ENCODE measurements at places on chromosomes 4 and X.

- H3K4me3 ChIP-seq = no peak overlapping the region
- H3K27me3 ChIP-seq = no peaks in the 10 kb centered on the region
- no peak for DNase-seq
- no peak overlapping the region for H3K27ac ChIP-seq
These were observed 155.4 kb upstream of the FTHL17 start for GRCh38 chrX:31227250-31227649.

DNA sequence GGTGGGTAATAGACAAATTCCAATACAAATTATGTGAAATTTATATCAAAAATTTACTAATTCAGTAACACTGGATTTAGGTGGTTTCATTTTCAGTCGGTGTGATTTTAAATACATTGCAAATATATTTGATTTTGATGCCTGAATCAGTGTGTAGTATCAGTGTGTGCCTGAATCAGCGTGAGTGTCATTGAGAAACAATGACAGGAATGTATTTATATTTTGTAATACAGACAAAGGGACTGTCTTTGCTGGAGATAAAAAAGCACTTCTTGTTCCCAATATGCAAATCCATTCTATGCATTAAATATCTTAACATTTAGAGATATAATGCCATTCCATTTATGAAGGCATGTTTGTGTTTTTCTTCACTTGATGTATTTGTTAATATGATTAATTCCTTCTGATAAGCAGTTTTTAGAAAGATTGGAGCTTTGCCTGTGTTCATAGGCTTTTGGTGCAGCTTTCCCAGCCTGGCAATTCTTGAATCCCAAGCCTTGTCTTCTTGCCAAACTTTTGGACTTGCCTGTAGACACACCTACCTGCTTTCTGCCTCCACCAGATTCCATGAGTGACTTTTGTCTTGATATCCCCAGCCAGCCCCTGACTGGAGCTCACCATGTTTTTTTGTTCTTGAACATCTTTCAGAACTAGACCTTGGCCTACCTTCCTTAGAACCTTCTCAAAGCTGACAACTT is 243.8 kb downstream of the ADGRL3 start:
- H3K4me1 ChIP-seq = no peaks in the 10 kb centered on the region
- H3K27me3 ChIP-seq = no peaks in the 10 kb centered on the region

DNA sequence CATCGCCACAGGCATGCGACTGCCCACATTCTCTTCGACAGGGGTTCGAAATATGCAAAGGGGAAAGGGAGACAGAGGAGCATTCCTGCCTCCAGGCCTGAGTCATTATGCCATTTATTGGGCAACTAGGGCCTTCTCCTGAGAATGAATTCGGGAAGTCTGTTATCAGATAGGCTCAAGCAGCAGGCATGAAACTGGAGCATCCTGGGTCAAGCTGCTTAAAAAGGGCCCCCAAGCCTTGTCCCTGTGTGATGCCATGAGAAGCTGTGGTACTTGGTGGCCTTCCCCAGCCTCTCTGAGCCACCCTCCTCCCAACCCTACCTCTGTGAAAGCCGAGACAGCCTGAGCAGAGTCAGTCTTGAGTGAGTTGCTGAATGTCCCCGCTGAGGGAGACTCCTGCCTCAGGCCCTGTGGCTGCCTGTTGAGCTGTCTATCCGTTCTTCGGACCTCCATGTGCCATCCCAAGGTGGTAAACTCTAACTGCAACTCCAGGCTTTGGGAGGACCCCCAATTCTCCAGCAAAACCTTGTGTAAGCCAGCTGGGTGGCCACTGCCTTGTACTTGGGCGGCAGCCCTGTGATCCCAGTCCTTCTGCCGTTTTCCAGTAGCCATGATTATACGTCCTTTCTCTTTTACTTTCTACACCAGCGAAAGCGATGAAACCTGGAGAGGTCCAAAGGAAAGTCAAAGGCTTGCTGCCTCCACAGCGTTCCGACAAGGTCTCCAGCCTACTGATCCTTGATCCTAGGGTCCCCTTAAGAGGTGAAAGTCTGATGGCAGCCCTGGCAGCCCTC is 37.7 kb downstream of the NBDY start:
- H3K36me3 ChIP-seq = no peaks in the 10 kb centered on the region

GRCh38 chrX:48626401-48627298 is 29.4 kb downstream of the WDR13 start:
- no peaks in the 10 kb centered on the region for H3K36me3 ChIP-seq
- H3K4me3 ChIP-seq = no peak overlapping the region
- no peaks in the 10 kb centered on the region for H3K4me1 ChIP-seq
- DNase-seq = no peak

DNA sequence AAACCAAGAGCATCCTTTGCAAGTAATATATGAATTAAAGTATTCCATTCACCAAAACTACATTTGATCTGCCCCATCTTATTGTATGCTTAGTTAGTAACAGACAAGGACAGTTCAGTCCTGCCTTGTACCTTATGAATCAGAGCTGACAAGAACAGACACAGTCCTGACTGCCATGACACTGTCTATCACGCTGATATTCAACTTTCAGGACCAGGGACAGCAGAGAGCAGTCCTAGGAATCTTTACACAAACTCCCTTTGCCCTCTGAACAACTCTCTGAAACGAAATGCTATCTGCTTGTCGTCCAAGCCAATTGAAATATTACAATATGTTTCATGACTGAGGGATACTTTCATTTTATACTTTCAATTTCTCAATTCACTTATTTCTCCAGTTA is 268.6 kb upstream of the VCX start:
- H3K4me1 ChIP-seq = no peaks in the 10 kb centered on the region
- H3K4me3 ChIP-seq = no peak overlapping the region
- DNase-seq = no peak
- H3K27ac ChIP-seq = no peak overlapping the region
- no peaks in the 10 kb centered on the region for H3K27me3 ChIP-seq
- H3K36me3 ChIP-seq = no peaks in the 10 kb centered on the region

DNA sequence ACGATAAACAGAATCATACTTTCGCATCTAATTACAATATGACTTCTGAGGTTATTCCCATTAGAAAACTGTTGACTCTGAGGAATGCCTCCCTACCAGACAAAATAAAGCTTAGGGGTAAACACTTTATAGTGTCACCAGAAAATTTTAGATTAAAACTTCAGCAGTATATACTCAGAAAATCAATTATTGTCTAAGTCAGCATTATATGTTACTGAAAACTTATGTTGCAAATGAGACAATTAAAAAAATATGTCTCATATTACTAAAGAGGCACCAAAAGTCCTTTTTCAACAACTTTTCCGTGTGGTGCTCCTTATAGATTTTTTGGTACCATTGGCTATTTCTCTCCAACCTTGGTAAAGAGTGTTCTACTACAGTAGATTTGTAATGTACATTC is 91.4 kb downstream of the HMGN5 start:
- no peak overlapping the region for H3K4me3 ChIP-seq
- no peaks in the 10 kb centered on the region for H3K27me3 ChIP-seq
- no peak for DNase-seq
- no peaks in the 10 kb centered on the region for H3K4me1 ChIP-seq

DNA sequence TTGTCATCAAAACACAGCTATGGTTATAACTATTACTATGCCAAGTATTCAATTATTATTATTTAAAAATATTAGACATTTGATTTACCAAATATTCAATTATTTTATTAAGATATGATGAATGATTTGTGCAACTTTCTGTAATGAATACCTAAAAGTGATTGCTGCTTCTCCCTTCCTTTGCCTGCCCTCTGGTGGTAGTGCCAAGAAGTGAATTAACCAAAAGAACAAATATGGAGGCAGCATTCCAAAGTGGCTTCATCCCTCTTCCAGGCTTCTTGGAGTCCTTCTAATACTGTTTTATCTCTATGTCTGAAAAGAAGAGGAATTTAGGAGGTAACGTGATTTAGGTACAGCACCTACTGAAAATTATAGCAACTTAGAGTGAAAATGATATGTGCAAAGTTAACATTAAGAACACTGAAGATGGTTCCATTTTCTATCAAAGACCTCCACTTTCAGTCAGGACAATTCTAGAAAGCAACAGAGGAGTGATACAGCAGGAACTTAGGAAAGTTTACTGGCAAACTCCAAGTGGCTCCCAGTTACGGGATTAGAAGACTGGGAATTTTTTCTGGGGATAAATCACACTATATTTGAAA is 43.0 kb downstream of the ENPEP start:
- no peaks in the 10 kb centered on the region for H3K36me3 ChIP-seq
- DNase-seq = no peak
- H3K4me1 ChIP-seq = no peaks in the 10 kb centered on the region
- H3K27ac ChIP-seq = no peak overlapping the region

GRCh38 chrX:10756441-10756840 is 136.1 kb upstream of the MID1 start:
- H3K27me3 ChIP-seq = no peaks in the 10 kb centered on the region
- peaks cover 13% of the 10 kb centered on the region for H3K4me1 ChIP-seq
- no peaks in the 10 kb centered on the region for H3K36me3 ChIP-seq
- no peak overlapping the region for H3K27ac ChIP-seq
- no peak overlapping the region for H3K4me3 ChIP-seq

- peaks cover 3% of the 10 kb centered on the region for H3K36me3 ChIP-seq
- H3K4me1 ChIP-seq = no peaks in the 10 kb centered on the region
- H3K4me3 ChIP-seq = no peak overlapping the region
- no peak overlapping the region for H3K27ac ChIP-seq
These were observed 82.4 kb upstream of the CLCN4 start for GRCh38 chrX:10074241-10074941.

DNA sequence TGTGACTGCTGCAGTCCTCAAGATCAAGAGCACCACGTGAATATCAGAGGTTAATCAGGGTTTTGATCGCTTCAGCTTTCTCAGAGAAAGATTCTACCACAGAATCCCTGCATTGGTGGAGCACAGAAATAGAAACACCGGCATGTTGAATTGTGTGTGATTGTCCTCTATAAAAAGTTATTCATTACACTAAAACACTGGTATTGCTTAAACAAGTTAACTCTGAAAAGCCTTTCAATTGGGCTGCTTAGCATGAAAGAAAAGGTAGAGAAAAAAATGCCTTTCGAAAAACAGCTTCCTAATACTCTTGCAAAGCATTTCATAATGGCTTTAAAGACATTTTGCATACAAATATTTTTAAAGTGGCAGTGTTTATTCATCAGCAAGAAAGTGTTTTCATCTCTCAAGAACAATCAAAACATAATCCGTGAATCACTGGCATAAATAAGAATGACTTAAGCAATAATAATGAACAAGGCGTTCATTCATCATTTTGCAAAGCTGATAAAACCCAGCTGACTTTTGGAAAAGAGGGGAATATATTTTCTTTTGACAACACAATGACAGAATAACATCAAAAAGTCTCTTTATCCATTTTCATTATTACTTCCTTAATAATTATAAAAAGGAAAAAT is 61.1 kb downstream of the HELT start:
- no peak for DNase-seq
- H3K27me3 ChIP-seq = no peaks in the 10 kb centered on the region
- no peak overlapping the region for H3K4me3 ChIP-seq
- no peak overlapping the region for H3K27ac ChIP-seq

- H3K36me3 ChIP-seq = no peaks in the 10 kb centered on the region
- H3K4me3 ChIP-seq = no peak overlapping the region
- H3K4me1 ChIP-seq = peaks cover 3% of the 10 kb centered on the region
- H3K27me3 ChIP-seq = no peaks in the 10 kb centered on the region
- no peak overlapping the region for H3K27ac ChIP-seq
- DNase-seq = no peak
These were observed 1575.8 kb upstream of the PABPC4L start for GRCh38 chr4:135777361-135777760.

DNA sequence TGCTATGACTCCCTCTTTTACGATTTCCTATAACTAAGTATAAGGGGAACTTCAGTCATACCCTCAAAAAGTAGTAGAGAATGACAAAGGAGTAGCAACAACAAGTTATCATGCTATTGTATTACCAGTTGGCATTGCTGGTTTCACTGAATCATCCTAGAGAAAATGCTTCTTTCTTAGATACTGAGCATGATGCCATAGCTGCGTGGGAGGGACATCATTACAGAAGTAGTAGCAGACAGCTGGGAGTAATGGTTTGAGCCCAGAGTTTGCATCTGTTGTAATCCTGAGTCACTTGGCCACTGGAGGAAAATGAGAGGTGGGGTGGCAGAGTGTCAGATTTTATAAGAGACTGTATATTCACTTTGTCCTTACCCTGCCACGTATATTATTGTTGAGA is 38.6 kb downstream of the MTMR1 start:
- DNase-seq = no peak
- H3K27ac ChIP-seq = no peak overlapping the region
- H3K27me3 ChIP-seq = no peaks in the 10 kb centered on the region
- no peaks in the 10 kb centered on the region for H3K4me1 ChIP-seq

DNA sequence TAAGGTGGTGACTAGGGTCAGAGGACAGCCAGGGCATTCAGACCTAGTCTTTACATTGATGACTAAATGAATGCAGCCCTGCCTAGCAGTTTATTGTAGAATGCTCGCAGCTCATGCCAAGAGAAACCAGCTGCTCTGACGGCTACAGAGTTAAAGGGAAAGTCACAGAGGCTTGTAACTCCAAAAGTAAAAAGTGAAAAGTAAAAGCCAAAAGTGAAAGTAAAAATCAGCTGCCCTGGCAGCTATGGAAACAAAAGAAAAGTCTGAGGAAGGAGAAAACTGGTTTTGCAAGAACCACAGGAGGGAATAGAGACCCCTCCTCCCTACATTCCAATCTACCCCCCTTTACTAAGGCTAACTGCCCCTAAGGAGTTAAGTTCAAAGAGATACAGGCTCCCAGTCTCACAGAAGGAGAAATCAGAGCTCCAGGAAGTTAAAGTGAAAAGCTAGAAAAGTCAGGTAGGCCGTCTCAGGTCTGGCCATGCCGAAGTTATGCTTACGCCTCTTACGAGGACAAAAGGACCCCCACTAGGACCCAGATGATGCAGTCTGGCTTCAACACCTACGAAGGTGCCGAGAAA is 6.0 kb downstream of the GAGE10 start:
- peak overlapping the region; percentile 86 for H3K27ac ChIP-seq
- H3K27me3 ChIP-seq = no peaks in the 10 kb centered on the region
- DNase-seq = peak; percentile 29
- peaks cover 5% of the 10 kb centered on the region for H3K4me1 ChIP-seq
- no peaks in the 10 kb centered on the region for H3K36me3 ChIP-seq

- H3K36me3 ChIP-seq = peaks cover 12% of the 10 kb centered on the region
- H3K4me3 ChIP-seq = no peak overlapping the region
- DNase-seq = no peak
- no peaks in the 10 kb centered on the region for H3K4me1 ChIP-seq
- no peak overlapping the region for H3K27ac ChIP-seq
These were observed 56.7 kb upstream of the TMEM131L start for GRCh38 chr4:153409412-153409811.

DNA sequence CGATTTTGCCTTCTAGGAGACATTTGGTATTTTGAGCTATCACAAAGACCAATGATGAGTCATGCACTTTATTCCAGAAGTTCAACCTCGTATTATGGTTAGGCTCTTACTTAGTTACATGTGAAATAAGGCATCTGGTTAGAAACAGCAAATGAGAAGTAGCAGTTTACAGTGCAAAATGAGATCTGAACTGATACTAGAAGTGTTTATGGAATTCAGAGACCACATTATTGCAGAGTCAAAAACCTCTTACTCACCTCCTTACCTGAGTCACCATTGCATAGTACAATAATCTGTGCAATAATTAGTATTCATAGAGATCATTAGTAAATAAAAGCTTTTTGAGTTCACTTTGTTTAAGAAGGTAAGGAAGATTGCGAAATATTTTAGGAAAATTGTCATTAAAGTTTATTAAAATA is 38.7 kb downstream of the SEC24B start:
- H3K27me3 ChIP-seq = no peaks in the 10 kb centered on the region
- H3K4me1 ChIP-seq = no peaks in the 10 kb centered on the region
- H3K36me3 ChIP-seq = 0 out of 2 replicates have a peak, but pooled peaks cover 3% of the 10 kb centered on the region

GRCh38 chr4:103499094-103499493 is 220.7 kb downstream of the TACR3 start:
- H3K4me1 ChIP-seq = no peaks in the 10 kb centered on the region
- H3K27ac ChIP-seq = no peak overlapping the region
- H3K36me3 ChIP-seq = no peaks in the 10 kb centered on the region
- no peak overlapping the region for H3K4me3 ChIP-seq

Measured in H1 (cell line).